ENCODE measurements at places on chromosomes 7 and 10.

DNA sequence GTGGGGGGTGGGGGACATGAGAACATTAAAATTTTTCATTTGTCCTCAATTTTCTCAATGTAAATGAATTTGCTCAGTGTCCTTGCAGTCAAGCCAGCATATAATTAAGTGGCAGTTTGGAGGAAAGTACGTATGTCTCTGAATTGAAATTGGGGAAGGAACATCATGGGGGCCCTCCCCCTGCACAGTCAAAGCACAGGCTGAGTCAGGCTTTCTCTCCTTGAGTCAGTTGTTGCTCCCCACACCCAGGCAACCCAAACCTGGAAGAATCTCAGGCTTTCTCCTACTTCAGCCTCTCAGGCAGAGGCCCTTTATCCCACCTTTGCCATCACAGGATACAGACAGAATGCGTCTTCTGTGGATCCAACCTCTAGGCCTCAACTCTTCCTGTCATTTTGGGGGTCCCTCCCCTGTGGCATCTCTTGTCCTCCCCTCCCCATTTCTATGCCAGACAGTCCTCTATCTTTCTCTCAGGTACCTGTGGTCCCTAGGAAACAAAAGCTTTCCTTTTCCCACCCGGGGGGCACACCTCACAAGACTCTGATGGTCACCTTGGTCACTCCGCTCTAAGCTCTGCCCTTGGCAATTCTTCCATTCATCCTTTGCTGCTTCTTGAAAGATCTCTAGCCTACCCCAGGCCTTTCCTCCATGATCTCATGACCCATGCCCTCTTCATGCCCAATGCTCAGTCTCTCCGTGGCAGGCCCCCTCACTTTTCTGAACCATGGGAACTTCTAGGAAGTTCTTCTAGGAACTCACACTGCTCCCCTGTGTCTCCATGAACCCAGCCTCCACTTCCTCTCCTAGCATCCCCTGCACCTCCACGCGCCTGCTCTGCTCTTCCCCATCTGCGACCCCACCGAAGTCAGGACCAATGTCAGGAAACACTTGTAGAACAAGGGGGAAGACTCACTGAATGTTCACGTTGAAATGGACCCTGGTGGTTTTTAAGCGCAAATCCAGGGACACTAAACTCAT, 40.4 kb downstream of the CREB3L2 start:
- no peak for DNase-seq

DNA sequence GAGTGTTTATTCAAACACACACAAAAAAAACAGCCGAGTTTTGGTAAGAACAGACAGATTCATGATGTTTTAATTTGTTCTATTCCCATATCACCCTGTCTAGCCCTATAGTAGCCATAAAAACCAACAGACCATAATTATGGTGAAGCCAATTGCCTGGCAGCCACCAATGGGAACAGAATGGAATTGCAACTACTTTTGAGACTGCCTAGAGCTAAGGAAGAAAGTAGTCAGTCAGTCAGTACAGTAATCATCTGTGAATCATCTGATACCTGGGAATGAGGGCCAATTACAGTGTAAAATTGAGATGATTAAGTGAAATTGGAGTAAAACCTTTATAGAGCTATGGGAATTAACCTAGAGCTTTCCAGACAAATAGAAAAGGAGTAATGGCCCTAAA, 952.7 kb upstream of the KCND2 start:
- DNase-seq = no peak

- DNase-seq = no peak
Observed at GRCh38 chr7:66452165-66452564, 176.5 kb upstream of the KCTD7 start.

GRCh38 chr10:57507788-57508187, 759.9 kb downstream of the IPMK start:
- DNase-seq = no peak

DNA sequence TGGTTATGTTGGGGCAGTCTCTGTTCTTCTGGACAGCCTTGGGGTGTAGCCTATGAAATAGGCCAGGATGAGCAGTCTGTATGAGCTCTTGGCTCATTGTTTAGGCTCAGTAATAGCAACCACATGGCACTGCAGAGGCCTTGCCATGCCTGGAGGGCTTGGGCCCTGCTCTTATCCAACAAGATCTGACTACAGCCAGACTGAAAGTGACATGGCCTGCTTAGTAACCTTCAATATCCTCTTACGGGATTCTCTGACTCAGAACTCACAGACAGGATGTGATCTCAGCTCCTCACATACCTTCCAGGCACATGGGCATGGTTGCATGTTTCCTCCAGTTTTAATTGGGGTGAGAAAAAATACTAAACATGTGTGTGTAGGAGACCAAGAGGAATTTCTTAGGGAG, 289.3 kb downstream of the PTEN start:
- DNase-seq = no peak

- no peak for DNase-seq
Observed at GRCh38 chr7:11127114-11127785, 153.6 kb downstream of the PHF14 start.

- no peak for DNase-seq
Observed at GRCh38 chr10:125982260-125982948, 86.0 kb downstream of the FANK1 start.

DNA sequence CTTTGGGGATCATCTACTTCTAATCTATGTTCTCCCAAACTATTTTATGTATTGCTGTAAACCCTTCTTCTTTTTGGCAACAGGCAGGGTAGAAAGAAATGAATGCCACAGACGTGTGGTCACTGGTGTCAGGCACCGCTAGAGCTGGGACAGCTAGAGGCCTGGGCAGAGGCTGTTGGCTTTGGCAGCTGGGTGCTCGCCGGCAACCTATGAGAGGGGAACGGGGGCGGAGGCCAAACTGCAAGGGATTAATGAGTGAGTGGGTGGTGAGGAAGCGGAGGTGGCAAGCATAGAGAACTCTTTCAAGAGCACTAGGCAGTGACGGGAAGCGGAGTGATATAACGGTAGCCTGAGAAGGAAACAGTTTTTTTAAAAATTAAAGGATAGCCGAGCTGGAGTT, 78.5 kb downstream of the CREB5 start:
- DNase-seq = no peak

DNA sequence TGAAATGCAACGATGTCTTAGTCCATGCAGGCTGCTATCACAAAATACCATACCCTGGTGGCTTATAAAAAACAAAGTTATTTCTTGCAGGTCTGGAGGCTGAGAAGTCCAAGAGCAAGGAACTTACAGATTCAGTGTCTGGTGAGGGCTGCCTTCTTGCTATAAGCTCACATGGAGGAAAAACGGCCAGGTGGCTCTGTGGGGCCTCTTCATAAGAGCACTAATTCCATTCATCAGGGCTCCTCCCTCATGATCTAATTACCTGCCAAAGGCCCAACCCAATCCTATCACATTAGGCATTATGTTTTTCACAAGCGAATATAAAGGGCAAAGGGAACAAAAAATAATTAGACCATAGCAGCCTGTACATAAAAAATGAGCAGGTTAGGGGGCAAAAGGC, 35.4 kb downstream of the PAPSS2 start:
- DNase-seq = no peak

- DNase-seq = no peak
Observed at GRCh38 chr7:12751764-12752163, 64.3 kb downstream of the ARL4A start.

DNA sequence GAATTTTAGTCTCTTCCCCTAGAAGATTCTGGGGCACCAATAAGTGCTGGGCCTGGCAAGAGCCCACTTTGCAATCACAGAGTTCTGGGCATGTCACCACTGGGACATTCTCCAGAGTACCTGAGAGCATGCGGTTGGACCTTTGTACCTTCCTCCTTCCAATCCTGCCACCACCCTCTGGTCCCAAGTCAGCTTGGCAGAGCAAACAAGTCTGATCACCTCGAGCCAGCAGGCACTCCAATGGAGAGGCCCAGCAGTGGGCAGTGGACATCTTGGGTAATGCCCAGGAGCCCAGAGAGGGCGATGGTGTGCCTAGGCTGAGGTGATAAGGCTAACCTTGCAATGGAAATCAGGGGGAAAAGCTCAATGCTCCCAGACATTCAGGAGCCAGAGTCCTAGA, 43.4 kb downstream of the SH3PXD2A start:
- DNase-seq = no peak

DNA sequence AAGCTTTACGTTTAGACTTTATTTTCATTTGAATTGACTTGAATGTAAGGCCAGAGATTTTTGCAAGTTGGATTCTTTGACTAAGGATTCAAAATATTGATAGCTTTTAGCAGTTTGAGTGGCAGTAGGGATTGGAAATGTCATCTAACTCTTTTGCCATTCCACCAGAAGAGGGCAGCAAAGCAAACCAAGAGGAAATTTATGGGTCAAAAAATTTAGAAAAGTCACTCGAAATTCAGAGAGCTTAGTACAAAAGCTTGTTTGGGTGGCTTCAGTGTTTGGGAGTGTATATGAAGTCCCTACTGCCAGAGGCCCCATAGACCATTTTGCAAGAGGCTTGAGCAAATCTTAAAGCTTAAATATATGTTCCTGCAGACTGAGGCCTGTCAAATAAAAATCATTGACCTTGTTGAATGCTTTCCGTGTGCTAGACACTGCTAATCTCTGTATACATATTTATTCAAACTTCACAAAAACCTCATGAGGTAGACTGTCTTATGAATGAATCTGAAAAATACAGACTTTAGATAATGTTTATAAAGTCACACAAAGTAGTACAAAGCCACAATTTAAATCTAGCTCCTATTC, 44.6 kb upstream of the RSBN1L start:
- DNase-seq = no peak

DNA sequence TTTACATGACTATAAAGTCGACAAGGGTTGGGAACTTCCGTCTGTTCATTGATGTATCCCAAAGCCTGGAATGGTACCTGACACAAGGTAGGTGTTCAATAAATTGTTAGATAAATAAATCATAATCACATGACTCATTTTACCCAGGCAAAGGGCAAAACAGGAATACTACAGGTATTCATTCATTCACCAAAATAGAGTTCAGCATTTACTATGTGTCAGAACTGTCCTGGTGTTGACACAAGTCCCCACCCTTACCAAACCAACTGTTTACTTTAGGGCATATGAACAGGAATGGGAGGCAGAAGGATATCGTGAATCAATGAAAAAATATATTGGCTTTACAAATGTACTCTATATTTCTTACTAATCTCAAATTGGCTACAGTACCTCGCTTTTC, 666 bp upstream of the YAE1 start:
- no peak for DNase-seq

GRCh38 chr10:133218891-133219290, 11.1 kb upstream of the UTF1 start:
- no peak for DNase-seq
